ENCODE measurements at places on chromosomes 16 and 17. TPM values are rescaled to one million over a fixed set of nuclear protein-coding genes. Genes with fewer than 3 reads are reported as not detected.

- no peak for DNase-seq
Observed at GRCh38 chr17:19656851-19657581, 8.5 kb downstream of the ALDH3A2 start.

Gene TIMP2
- total RNA-seq: 62.4 TPM

Gene CALB2
- total RNA-seq: 0.59 TPM

Gene MT3
- total RNA-seq: not detected

DNA sequence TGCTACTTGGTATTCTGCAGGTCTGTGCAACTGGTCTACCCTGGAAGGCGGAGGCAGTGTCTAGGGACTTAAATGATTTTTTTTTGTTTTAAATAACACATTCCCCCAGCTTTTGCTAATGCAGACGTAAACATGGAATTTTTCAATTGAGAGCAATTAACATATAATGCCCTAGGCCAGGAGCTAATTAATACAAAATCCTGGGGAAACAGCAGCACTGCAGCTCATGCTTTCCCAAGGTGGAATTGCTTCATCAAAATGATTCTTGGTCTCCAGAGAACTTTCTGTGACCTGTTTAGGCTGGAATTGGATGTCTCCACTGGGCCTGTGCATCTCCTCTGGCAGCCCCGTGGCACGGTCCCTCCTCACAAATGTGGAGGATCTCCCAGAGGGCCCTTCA is 50.6 kb downstream of the SHISA9 start:
- DNase-seq: no peak

DNA sequence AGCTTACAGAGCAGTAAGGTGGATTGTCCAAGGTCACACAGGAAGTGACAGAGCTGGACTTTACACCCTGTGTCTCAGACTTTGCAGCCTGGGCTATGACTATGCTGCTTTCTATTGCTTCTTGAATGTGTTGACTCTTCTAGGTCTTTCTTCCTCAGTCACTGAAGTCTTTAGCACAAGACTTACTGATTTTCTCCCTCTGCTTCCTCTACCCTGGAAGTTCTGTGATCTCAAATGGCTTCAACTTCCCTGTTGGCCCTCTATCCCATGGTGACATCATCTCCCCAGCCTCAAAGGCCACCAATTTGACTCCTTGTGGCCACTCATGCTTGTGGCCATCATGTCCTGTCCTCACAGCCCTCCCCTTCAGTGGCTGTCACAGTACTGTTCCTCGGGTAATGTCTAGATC is 181.3 kb downstream of the HS3ST3A1 start:
- DNase-seq: no peak

Gene CEP295NL
- 0.87 TPM for total RNA-seq

DNA sequence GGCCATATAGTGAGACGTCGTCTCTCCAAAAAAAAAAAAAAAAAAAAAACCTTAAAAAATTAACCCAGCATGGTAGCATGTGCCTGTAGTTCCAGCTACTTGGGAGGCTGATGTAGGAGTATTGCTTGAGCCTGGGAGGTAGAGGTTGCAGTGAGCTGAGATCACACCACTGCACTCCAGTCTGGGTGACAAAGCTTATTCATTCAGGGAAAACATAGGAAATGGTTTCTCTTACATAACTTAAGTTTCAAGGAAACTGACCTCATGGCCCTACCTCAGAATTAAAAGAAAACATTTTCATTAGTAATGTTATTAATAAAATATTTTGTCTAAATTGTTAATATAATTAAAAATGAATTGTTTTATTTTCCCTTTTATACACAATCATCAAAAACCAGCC is 31.4 kb downstream of the COG1 start:
- DNase-seq: no peak

DNA sequence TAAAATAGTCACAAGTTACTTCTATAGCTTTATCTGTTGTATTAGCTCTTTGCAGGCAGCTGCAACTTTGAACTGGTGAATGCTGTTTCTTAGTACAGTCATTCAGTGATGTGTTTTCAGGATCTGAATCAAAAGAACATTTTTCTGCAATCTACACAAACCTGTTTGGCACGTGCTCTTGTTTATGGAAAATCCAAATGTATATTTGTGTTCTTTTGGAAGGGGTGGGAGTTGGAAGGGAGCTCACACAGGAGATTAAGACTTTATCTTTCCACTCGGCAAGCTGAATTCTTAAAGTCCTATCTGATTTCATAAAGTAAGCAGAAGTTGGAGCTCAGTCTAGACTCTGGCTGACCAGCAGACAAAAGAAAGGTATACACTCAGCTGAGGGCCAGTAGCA is 300.2 kb downstream of the MAP2K6 start:
- DNase-seq: no peak

DNA sequence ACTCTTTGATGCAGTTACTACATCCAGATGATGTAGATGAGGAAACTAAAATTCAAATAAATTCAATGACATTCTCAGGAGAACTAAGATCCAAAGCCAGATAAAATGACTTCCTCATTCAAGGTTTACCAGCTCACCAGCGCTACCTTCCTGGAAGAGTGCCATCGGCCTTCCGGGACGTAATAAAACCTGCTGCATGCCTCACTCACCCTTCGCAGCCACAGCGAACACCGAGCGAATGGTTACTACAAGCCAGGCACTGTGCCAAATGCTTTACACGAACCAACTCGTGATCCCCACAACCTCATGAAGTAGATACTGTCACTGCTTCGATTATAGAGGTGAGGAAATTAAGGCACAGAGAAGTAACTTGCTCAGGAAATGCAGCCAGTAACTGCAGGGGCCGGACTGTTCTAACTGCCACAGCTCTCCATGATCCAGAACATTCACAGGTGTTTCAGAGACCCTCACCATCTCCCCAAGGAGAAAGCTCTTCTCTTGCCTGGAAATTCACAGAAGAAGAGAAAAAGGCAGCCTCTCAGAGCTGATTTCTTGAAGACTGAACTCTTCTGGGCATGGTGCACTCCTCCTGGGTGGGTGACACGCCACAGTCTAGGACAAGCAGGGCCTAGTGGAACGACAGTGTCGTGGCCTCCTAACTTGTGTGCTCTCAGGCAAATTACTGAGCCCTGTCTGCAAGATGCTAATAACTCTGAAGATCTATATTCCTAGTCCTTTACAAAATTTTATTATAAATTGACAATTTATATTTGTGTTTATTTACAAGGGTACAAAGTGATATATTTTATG is 46.8 kb downstream of the HIC1 start:
- no peak for DNase-seq

Gene ALDOC
- total RNA-seq: 13.4 TPM

DNA sequence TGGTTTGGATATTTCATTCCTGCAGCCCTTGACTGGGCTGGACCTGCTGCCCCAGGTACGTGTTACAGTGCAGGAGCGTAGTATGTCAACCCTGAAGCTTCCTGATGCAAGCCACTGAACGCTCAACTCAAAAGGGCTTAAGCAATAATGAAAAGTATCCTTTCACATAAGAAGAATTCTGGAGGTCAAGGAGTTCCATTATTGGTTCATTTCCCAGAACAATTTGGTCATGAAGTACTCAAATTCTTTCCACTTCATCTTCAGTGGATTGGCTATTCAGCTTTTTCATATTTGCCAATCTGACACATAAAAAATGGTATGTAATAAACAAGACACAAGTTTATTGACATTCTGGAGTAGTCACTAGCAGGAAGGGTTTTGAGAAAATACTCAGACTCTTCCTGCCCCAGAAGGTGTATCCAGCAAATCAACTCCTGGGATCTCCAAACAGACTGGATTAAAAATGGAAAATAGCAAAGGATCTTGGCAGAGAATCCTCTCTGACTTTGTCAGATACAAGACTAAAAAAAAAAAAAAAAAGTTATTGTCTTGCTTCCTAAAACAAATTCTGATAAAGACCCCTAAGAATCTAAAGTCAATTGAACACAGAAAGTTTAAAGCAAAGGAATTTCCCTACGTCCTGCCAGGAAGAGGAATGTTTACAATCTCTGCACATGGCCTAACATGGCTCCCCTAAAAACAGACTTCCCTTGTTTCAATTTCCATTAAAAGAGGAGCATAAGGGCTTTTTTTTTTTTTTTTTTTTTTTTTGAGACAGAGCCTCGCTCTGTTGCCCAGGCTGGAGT is 37.5 kb upstream of the WSB1 start:
- no peak for DNase-seq

Gene KCNJ12
- total RNA-seq: 2.7 TPM

Gene NUDT7
- 4.7 TPM for total RNA-seq

DNA sequence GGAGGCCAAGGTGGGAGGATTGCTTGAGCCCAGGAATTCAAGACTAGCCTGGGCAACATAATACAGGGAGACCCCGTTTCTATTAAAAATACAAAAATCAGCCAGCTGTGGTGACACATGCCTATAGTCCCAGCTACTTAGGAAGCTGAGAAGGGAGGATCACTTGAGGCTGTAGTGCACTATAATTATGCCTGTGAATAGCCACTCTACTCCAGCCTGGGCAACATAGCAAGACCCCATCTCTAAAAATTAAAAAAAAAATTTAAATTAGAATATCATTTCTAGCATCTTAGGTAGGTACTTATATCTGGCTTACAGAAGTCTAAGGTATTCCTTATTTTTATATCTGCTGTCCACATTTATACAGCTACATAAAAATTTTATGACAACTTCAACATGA is 7.5 kb upstream of the SMG8 start:
- no peak for DNase-seq

DNA sequence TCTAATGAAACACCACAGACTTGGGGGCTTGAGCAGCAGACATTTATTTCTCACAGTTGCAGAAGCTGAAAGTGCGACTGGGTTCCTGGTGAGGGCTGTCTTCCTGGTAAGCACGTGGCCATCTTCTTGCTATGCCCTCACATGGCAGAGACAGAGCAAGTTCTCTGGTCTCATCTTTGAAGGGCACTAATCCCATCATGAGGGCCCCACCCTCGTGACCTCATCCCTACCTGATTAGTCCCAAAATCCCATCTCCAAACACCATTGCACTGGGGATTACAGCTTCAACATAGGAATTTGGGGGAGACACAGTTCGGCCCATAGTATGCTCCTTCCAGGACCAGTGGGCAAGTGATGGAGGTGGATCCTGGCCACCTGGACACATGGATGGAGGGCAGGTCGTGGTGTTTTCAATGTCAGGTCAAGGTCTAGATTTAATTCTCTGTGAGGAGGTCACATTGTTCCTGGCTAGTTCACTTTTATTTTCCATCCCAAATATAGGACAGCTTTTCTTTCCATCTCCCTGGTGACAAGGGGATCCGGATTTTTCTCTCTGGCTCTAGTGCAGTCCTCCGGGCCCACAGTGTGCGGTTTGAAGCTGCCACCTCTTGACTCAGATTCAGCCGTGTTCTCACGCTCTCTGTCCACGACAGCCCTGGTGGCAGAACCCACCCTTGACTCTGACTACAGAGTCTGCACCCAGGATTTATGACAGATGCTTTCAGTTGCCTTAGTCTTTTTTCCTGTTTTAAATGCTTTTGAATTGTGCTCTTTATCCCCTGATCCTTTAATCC is 160.5 kb upstream of the NOL11 start:
- no peak for DNase-seq

DNA sequence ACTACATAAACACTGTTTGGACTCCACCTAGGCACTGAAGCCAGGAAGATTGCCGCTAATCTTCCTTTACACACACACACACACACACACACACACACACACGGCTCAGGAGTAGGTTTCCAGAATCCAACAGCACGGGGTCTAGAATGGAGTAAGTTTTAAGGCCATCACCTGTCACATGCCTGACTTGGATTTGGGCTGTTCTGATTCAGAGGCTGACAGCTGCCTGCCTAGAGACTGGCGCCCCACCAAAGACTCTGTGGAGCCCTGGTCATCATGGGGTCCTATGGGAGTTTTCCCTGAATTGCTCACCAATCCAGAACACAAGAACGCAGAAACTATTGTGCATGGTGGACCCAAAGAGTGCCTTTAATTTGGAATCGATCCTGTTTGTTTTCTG is 10.9 kb downstream of the CDRT4 start:
- DNase-seq: no peak

DNA sequence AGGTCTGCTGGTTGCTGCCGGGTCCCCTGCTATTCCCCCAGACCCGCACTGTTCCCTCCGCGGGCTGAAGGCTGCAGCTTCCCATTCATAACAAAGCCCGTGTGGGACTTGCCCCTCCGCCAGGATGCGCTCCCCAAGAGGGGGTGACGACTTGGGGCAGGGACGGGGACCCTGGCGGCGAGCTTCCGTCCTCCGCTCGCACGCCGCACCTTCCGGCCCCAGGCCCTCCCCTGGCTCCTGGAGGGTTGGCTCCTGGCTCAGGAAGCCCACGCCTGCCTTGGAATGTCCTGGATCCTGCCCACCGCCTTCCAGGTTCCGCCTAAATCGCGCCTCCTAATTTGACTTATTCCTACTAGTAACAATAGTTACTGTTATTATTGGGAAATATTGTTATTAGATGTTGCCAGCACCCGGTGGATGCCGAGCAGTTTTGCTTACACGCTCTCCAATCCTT is 1.1 kb upstream of the TFAP4 start:
- DNase-seq: no peak

GRCh38 chr16:22262460-22262859 is 34.7 kb upstream of the POLR3E start:
- DNase-seq: no peak

DNA sequence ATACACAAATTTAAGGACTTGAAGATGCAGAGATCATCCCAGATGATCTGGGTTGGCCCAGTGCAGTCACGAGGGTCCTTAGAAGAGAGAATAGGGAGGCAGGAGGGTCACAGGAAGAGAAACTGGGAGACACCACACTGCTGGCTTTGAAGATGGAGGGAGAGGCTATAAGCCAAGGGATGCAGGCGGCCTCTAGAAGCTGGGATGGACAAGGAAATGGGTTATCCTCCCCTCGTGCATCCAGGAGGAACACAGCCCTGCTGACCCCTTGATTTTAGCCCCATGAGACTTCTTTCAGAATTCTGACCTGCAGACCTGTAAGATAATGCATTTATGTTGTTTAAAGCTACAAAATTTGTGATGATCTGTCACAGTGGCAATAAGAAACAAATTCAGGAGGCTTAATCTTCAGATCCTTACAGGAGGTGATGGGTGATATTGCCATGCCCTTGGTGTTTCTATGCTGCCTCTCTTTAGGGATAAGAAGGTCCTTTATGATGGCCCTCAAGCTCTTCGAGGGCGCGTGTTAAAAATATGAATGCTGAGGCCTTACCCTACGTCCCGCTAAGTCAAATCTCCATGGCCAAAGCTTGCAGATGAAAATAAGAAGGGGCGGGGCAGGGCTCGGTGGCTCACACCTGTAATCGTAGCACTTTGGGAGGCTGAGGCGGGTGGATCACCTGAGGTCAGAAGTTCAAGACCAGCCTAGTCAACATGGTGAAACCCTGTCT is 1.5 kb upstream of the PRM2 start:
- no peak for DNase-seq

Gene LONP2
- 22.9 TPM for total RNA-seq

DNA sequence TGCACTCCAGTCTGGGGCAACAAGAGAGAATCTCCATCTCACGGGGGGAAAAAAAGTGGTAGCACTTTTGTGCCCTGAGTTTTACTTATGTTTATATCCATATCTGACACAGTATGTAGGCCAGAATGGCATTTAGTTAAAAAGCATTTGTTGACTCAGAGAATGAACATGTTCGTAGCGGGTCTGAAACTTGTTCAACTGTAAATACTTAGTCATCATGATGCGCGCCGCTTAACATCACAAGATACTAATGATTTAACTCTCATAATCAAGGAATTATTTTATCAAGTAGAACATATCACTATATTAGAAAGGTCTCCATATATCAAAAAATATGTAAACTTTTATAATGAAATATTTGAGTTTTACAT is 55.3 kb upstream of the ITGA2B start:
- no peak for DNase-seq

GRCh38 chr17:46787478-46787877 is 31.0 kb downstream of the WNT3 start:
- DNase-seq: no peak

Gene NT5M
- 3.1 TPM for total RNA-seq

Gene IGSF6
- total RNA-seq: 0.23 TPM

Gene CACNG1
- 0.13 TPM for total RNA-seq

- DNase-seq: no peak
Observed at GRCh38 chr17:77810536-77810935, 148.0 kb upstream of the TNRC6C start.
